Lung microvascular endothelial cell (primary cell): ENCODE measurements at places on chromosomes 5 and 9.

DNA sequence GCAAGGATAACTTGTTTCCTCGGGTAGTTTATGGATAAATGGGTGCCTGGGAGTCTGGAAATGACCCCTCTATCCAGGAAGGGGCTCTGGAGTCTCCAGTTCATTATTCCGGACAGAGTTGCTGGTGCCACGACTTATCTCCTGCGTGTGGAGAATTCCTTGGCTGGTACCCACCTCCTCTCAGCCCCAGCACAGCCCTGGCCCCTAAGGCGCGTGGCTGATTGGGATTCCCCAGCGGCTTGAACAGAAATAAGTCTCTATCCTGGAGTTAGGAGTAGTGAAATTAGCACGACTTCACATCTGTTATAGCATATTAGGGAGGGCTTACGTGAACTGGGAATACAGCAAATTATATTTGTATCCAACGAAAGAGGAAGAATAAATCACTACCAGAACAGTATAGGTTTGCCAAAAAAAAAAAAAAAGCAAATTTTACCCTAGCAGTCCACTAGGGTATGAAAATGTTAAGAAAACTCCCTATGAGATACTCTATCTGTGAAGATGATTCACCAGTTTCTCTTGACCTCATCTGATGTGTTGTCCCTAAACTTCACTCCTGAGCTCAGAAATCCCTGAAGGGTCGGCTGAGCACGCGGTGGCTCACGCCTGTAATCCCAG, 172.5 kb upstream of the OTULINL start:
- DNase-seq, result no peak

GRCh38 chr9:21461377-21461776, 20.7 kb downstream of the IFNE start:
- DNase-seq, result no peak

GRCh38 chr5:10760096-10760920, 726 bp downstream of the DAP start:
- peak; percentile 61 for DNase-seq

GRCh38 chr5:36945687-36946086, 69.1 kb downstream of the NIPBL start:
- no peak for DNase-seq

DNA sequence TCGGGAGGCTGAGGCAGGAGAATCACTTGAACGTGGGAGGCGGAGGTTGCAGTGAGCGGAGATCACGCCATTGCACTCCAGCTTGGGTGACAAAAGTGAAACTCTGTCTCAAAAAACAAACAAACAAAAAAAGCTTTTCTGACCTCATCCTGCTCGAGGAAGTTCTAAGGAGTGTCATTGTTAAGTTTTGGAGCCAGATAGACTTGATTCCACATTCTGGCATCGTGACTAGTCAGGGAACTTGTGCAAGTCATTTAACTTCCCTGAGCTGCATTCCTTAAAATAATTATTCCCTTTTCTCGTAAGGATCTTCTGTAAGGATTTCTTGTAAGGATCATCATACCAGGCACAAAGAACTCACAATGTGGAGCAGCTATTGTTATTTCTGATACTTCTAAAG, 26.2 kb downstream of the SNX24 start:
- no peak for DNase-seq

- peak; percentile 30 for DNase-seq
Measured at GRCh38 chr9:98057138-98057799, 737 bp downstream of the NANS start.

- DNase-seq, result peak; percentile 21
Measured at GRCh38 chr5:170632985-170633234, 129.1 kb downstream of the KCNIP1 start.

- no peak for DNase-seq
Measured at GRCh38 chr9:17719053-17719452, 140.2 kb downstream of the SH3GL2 start.

- no peak for DNase-seq
Measured at GRCh38 chr9:126234681-126235335, 91.8 kb upstream of the MVB12B start.

DNA sequence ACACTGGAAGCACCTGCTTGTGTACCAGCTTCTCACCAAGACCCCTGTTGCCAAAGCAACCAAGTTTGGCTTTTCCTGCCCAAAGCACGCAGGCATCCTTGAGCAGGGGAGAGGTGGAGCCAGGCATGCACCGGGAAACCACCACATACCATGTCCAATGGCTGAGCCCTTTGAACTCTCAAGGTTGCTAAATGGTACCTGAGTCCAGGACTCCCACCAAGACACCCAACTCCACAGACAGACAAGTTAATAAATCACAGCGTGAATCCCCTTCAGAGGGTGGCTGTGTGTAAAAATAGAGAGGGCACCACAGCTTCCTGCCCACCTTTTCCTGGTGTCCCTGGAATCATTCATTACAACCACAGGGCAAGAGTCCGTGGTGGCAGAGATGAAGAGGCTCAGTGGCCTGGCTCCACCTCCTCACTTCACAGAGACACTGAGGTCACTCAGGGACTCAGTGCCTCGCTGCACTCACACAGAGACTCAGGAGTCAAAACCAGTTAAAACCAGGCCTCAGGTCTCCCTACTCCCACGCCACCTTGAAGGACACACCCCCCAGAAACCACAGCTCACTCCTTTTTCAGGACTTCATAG, 143.7 kb downstream of the C5orf15 start:
- no peak for DNase-seq

- DNase-seq, result no peak
Measured at GRCh38 chr5:14630671-14631070, 33.8 kb upstream of the OTULIN start.

GRCh38 chr5:173808079-173808808, 79.9 kb upstream of the CPEB4 start:
- DNase-seq, result no peak

DNA sequence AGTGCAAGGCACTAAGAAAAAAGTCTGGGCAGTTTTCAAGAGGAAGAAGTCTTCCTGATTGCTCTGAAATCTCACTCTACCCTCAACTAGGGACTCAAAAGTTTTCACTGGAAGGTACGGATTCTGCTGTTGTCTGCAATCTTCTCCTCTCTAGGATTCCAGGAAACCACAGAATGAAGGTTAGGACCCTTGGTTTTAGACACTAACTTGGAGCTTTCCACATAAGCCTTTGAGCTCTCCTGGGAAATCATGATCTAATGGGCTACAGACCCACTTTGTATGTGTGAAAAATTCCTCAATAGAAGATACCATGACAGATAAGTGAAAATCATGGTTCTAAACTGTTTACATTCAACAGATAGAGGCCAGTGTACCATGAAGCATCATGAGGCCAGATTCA, 265.1 kb downstream of the PSAT1 start:
- DNase-seq, result no peak

GRCh38 chr5:38716516-38716915, 129.3 kb upstream of the OSMR start:
- DNase-seq, result no peak

DNA sequence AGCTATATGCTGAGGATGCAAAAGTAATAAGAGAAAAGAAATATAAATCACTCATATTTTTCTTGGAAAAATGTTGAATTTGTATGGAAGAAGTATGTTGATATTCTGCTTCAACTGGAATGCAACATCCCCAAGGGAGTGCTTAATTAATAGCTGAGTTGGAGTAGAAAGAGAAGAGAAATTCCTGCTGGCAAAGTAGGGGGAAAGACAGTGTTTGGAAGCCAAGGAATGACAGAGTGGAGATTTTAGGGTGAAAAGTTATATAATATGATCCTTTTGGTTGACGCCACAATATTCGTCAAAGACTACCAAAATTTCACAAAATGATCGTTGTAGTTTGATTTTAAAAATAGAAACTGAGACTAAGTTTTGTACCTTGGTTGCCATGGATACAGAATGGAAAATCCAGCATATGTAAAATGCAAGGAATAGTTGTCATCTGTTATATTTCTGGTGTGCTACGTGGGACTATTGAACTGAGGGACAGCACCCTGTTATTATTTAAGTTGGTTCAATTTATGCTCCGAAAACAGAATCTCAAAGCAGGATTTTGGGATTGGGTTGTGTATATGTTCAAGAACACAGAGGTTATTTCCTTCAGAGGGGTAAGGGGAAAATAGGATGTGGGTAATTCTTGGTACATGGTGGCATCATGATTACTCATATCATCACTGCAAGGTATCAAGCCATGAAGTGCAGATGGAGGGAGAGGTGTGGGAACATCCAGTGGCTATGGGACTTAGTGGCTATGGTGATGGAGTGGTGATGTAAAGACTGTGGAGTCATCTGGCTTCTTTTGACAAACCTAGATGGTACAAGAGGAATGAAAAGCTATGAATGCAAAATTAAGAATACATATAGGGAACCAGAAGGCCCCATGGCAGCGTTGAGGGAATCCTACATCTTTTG, 61.0 kb downstream of the SUB1 start:
- no peak for DNase-seq

DNA sequence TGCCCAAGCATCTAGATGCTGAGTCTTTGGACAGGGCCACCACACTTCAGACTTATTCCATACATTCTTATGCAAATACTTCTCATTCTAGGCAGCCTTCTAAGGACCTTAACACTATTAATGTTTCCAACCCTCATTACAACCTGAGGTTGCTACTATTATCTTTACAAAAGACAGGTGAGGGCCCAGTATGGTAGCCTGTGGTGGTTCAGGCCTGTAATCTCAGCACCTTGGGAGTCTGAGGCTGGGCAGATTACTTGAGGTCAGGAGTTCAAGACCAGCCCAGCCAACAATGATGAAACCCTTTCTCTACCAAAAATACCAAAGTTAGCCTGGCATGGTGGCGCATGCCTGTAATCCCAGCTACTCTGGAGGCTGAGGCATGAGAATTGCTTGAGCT, 16.2 kb downstream of the ZFP62 start:
- no peak for DNase-seq

- DNase-seq, result no peak
Measured at GRCh38 chr5:175246242-175246888, 197.6 kb downstream of the DRD1 start.

DNA sequence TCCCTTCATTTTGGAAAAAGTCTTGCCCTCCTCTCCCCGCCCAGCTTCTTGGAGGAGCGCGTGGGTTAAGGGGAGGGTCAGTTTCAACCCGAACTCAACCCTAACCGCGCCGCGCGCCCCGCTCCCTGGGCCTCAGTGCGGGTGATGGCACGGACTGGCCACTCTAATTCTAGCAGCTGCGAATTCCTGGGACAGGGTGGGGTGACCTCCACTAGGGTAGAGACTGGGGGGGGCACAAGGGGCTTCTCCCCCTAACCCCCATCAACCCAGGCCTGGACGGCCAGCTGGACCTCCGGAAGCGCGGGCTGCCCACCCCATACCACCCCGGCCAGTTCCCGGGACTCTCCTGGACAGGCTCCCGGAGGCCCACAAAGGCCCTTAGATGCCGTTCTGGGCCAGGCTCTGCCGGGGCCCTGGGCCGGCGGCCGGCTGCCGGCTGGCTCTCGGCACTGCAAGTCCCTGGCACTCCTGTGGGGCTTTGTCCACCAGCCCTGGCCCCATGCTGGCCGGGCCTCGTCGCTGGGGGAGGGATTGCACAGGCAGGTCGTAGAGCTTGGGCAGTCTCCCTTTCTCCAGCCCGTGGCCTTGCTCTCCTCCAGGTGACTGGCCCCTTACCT, 7.2 kb upstream of the PSD2 start:
- DNase-seq, result no peak

- peak; percentile 65 for DNase-seq
Measured at GRCh38 chr5:118791926-118792734, 196.2 kb downstream of the DTWD2 start.

DNA sequence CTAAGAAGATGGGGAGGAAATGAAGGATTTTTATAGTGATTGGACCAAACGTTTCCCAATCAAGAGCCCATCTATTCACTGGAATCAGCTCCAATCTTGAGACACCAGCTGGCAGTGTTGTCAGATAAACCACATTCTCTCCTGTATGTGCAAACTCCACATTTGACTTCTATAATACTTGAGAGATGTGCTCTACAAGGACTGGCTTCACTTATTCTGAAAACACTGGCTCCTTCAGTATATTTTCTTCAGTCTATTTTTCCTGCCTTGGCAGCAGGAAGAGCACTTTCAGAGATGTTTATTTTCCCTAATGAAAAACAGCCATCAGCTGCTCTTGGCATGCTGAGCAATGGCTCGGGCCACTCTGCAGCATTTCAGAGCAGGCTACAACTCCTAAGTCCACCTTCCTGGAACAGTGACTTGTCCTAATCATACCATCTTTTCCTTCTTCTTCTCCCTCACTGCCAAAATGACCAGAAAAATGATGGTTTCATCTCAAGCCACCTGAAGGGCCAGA, 96.9 kb upstream of the FSTL4 start:
- DNase-seq, result no peak
